ENCODE measurements at places on chromosomes 11 and 22.

GRCh38 chr22:22767876-22768602 lies 119.6 kb upstream of the IGLL5 start:
- DNase-seq: no peak

DNA sequence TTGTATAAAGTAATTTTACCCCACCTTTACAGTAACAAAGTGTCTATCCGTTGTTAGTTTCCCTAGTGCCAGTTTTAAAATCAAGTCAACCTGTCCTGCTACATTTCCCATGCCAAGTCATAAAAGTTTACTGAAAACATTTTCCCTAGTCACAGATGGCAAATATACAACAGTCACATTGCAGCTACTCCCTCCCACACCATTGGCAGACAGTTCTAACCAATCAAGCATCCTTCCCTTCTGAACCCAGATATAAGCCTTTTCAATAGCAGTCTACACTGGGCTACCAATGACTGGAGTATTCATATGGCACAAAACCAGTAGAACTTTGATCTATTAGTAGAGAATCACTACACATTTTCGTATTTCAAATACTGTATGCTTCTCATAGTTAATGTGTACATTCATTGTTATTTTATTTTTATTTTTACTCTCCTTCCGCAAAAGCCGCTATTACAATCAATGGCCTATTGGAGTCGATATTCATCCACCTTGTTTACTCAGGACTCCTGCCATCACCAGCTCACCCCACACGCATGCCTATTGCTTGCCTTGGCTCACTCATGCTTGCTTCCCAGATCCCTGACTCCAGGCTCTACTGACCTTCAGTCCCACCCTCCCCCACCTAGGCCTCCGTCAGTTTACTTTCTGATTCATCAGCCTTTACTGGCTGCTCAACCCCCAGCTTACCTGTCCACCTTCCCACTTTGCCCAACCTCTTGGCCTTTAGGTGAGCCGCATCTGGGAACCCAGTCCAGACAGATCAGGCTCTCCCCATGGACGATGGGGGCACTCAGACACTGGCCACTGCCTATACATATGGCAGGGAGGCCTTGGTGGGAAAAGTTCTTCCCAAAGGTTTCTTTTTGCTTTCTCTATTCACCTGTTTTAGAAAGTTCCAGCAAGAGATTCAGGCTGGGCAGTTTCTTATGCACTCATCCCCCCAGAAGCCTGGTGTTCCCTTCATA lies 408.4 kb downstream of the SOX6 start:
- DNase-seq: no peak

DNA sequence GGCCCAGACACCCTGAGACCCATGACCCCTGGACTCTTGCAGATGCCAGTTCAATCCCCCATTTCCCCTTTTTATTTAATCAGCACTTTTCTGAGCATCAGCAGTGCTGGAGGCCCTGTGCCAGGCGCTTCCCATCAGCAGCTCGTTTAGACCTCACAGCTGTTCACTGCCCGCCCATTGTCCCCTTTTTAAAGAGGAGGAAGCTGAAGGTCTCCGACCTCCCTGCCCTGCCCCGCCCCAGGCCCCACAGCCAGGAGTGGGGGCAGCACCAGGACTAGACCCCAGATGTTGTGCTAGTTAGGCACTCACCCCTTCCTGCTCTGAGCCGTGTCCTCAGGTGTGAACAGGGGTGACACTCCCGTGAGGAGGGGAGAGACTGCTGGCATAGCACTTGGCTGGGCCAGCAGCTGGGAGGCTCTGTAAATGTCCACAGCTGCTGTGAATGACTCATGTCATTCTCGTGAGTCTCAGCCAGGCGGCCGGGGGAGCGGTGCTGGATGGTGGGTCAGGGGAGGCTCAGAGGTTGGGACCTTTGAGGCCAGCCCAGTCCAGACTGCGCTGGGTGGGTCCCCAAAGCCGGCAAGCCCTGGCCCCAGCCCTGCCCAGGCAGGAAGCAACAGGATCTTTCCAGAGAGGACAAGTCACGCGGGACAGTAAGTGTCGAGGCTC lies 19.9 kb downstream of the EMID1 start:
- DNase-seq: no peak

GRCh38 chr11:132712466-132712865 lies 819.8 kb downstream of the OPCML start:
- DNase-seq: no peak

DNA sequence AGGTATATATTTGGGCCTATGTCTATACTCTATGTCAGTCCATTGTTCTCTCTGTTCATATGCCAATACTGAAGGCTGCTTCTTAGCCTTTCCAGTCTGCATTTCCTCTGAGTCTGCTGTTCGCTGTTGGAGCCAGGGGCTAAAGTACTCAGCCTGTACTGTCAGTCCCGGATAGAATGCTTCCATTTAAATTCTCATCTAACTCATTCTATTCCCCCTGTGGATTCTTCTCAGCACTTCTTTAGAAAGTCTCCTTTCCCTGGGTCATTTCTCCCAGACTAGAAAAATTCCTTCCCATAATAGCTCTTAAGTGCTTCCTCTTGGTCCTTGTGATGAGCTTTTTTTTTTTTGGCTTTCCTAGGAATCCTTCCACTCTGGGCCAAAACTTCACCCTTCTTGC lies 293.1 kb downstream of the KIRREL3 start:
- no peak for DNase-seq

- DNase-seq: no peak
Observed at GRCh38 chr11:100890789-100891188, 203.7 kb downstream of the ARHGAP42 start.

DNA sequence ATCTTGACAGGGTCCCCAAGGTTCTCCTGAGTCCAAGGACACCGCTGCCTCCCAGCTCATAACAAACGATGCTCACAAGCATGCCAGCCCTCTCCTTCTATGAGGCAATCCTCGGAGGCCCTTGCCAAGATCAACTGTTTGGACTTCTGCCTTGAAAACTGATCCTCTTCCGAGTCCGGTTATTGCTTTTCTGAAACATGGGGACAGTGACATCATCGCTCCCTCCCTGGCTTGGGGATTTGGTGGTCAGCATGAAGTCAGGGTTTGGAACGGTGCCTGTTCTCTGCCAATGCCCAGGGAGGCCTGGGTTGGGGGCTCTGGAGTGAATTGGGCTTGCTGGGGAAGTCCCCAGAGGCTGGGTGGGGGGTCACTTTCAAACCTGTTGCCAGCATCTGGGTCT lies 149.3 kb downstream of the FBXO7 start:
- no peak for DNase-seq

DNA sequence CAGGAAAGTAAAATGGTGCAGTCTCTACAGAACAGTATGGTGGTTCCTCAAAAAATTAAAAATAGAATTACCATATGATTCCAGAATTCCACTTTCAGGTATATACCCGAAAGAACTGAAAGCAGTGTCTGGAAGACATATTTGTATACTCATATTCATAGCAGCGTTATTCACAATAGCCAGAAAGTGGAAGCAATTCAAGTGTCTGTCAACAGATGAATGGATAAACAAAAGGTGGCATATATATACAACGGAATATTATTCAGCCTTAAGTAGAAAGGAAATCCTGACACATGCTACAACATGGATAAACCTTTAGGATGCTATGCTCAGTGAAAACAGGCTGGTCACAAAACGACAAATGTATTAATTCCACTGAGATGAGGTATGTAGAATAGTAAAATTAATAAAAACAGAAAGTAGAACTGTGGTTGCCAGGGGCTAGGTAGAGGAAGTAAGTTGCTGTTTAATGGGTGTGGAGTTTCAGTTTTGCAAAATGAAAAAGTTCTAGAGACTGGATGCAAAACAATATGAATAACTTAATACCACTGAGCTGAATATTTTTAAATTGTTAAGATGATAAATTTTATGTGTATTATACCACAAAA lies 14.5 kb downstream of the SAA1 start:
- DNase-seq: peak; percentile 35

DNA sequence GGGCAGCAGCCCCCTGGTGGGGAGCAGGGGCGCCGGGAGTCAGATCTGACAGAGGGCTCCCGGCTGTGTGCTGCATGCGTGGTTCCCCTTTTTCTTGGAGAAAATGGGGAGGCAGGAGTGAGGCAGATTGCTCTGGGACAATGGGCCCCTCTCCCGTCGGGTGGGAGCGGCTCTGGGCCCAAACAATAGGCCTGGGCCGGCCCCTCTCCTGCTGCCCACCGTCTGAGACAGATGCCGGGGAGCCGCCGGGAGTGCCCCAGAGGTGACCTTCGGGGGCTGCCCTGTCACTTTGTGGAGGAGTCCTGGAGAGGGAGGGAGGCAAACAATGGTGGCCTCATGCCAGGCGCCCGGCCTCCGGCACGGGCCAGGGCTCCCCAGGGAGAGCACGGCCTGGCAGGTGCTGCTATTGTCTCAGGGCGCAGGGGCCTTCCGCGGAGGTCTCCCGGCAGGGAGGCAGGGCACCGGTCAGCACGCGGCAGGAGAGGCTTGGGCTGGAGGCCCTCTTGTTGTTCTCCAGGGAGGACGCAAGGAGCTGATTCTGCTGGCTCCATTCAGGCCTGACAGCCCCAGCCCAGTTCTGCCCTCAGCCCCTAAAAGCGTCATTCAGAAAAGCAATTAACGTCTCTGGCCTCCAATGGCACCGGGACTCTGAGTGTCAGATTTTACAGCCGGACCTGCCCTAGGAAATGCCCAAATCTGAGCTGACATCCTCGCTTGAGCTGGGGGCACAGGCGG lies 44.8 kb downstream of the SMIM38 start:
- DNase-seq: no peak

All from GM10248 (cell line).